ENCODE measurements at places on chromosomes 5 and 9. TPM values are rescaled to one million over a fixed set of nuclear protein-coding genes. Genes with fewer than 3 reads are reported as not detected.

Gene HRCT1
- total RNA-seq = not detected

Gene CYLC2
- not detected for total RNA-seq

Gene ERP44
- 4.8 TPM for total RNA-seq

Gene CCNB1
- 11.6 TPM for total RNA-seq

Gene ZSWIM6
- total RNA-seq = 7.3 TPM

Gene LCP2
- 70.8 TPM for total RNA-seq

All from hematopoietic multipotent progenitor cell (in vitro differentiated cells).